ENCODE measurements at places on chromosomes 7 and 10.

DNA sequence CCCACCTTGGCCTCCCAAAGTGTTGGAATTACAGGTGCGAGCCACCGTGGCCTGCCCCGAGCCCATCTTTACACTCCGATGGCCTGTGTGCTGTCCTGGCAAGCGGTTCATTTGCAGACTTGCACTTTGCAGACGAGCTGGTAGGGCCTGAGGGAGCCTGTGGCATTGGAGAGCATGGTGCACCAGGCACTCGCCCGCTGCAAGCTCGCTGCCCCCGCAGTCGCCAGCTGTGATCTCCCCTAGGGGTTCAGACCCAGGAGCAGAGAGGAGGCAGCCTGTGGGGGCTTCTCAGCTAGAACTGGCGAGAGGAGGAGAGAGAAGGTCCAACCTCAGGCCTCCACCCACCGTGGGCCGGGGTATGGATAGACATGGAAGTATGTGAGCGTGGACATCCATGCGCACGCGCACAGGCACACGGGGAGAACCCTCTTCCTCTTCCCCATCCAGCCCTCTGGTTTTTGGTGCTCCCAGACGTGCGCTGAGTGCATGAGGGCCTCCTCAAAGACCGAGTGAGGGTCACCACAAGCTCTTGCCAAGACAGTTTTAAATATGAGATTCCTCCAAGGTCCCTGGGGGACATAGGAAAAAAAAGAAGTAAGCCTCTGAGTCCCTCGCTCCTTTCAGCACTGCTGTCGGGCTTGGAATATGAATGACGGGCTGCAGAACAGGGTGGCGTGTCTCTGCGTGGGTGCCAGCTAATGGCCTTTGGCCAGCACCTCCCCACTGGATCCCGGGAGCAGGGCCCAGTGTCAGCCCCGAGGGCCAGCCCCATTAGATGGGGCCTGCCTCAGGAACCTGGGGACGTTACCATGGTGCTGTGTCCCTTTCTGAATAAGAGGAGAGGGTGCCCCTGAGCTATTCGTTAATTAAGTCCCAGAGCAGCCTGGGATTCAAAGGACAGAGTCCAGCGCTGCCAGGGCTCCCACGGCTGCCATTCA lies 15.1 kb upstream of the TTYH3 start:
- DNase-seq: no peak

GRCh38 chr7:151386301-151387160 lies 23.3 kb downstream of the WDR86 start:
- DNase-seq: no peak

- DNase-seq: no peak
These were observed 335.2 kb upstream of the PRKCQ start for GRCh38 chr10:6915307-6915706.

DNA sequence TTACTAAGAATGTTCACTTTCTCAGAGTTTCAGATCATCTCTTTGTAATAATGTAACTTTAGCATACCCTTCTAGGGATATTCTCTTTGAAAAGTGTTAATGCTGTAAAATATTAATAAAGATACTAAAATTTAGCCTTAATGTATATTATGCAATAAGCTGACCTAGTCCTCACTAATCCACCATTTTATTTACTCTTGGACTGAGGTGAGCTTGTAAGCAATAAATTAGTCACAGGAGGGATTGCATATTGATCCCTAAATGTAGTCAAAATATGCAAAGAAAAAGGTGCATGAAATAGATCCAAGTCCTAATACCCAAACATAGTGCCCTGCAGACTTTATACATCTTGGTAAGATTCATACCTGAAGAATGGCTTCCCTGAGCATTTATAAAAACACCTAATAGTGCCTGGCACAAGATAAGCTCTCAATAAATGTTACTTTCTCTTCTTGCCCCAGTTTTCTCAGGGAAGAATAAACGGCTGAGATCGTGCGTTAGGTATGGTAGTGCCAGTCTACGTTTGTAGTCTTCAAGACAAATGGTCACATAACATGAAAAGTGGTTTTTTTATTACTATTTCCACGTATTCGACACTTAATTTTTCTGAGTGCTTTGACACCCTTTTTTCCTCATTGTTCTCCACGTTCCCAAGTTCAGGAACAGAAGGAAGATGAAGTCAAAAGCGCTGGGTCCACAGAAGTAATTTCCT lies 14.3 kb downstream of the INSIG1 start:
- no peak for DNase-seq

DNA sequence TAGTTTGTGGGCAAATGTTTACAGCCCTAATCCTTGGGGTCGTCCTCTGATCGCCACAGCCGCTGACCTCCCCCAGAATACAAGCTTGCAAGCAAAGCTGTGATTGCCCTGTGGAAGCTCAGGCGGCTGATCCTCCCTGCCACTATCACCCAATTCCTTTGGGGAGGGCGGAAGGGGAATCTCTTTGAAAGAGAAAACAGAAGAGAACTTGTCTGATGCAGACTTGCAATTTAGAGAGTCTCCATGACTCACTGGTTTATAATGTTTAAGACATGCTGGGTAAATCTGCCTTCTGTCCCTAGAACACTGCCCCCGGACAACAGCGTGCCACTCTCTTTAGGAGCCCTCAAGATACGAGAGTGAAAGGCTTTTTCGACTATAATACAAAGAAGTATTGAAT lies 75.5 kb downstream of the NRP1 start:
- no peak for DNase-seq

Data from CD4-positive, alpha-beta T cell treated with Interleukin-15 for 4 hours (primary cell).